ENCODE measurements at places on chromosomes 11 and 22.

GRCh38 chr11:126197277-126197939 lies 14.0 kb downstream of the RPUSD4 start:
- DNase-seq, result no peak

GRCh38 chr11:131234221-131234620 lies 136.2 kb upstream of the NTM start:
- no peak for DNase-seq

GRCh38 chr11:44043157-44043556 lies 4.6 kb upstream of the ACCSL start:
- no peak for DNase-seq

DNA sequence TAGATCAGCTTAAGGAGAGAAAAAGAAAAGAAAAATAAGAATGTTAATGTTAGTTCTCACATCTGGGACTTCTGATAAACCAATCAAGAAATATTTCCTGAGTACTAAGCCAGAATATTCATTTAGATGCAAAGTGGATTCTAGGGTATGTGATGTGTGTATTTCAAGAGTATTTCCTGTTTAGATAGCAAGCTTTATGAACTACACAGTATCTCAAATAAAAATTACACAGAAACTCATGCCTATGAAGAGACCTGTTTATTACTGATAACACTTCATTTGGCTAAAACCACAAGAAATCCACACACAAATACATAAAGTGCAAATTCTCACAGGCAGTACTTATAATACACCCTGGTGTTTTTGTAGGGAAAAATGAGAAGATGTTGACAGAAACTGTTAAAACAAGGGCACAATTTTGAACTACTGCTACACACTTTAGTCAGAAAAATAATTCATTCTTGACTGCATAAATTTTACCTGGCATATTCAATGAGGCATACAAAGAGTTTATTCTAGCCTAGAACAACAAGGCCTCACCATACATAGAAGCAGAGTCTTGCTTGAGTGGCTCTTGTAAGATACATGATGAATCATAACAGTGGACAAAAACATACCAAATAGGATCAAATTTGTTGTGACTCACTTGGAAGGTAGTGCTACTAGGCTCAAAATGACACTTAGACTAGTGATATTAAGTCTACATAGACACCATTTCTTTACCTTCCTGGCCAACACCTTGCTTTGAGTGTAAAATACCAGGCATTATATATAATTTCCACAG lies 18.8 kb upstream of the P4HA3 start:
- DNase-seq, result no peak
